ENCODE measurements at places on chromosomes 5 and 9. TPM values are rescaled to one million over a fixed set of nuclear protein-coding genes. Genes with fewer than 3 reads are reported as not detected.

- no peak overlapping the region for H3K27ac ChIP-seq
- no peaks in the 10 kb centered on the region for H3K27me3 ChIP-seq
- H3K4me3 ChIP-seq, result no peak overlapping the region
- peaks cover 3% of the 10 kb centered on the region for H3K36me3 ChIP-seq
Observed at GRCh38 chr5:171990713-171991015, 15.8 kb downstream of the FBXW11 start.

DNA sequence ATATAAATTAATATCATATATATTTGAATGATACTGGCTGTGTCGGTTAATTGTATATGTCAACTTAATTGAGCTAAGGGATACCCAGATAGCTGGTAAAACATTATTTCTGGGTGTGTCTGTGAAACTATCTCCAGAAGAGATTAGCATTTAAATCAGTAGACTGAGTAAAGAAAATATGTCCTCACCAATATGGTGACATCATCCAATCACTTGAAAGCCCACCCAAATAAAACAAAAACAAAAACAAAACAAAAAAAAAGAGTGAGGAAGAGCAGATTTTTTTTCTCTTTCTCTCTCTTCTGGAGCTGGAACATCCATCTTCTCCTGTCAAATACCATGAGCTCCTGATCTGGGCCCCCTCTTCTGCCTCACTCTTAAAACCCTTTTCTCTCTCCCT, 15.7 kb upstream of the CCDC152 start:
- H3K4me1 ChIP-seq, result no peaks in the 10 kb centered on the region
- H3K4me3 ChIP-seq, result no peak overlapping the region
- DNase-seq, result no peak
- H3K27ac ChIP-seq, result no peak overlapping the region
- H3K27me3 ChIP-seq, result no peaks in the 10 kb centered on the region
- no peaks in the 10 kb centered on the region for H3K36me3 ChIP-seq

The RFESD gene
- total RNA-seq, result 0.97 TPM

DNA sequence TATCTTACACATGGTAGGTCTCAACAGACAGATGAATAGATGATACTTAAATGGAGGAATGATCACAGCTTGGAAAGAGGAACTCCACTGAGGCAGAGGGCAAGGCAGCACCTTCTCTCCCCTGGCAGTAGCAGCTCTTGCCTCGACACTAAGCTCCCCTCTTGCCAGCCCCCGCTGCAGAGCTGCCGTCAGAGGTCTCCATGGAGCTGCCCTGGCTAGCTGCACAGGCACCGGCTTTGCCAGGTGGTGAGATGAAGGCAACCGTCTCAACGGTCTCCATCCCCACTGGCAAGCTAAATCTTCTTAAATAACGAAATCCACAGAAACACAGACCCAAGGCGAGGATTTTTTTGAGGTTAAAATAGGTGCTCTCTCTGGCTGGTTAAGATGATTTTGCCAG, 81.2 kb downstream of the CRB2 start:
- DNase-seq, result no peak
- H3K27me3 ChIP-seq, result peaks cover 3% of the 10 kb centered on the region
- H3K27ac ChIP-seq, result no peak overlapping the region
- peaks cover 13% of the 10 kb centered on the region for H3K4me1 ChIP-seq
- peak overlapping the region; percentile 31 for H3K4me3 ChIP-seq
- no peaks in the 10 kb centered on the region for H3K36me3 ChIP-seq

DNA sequence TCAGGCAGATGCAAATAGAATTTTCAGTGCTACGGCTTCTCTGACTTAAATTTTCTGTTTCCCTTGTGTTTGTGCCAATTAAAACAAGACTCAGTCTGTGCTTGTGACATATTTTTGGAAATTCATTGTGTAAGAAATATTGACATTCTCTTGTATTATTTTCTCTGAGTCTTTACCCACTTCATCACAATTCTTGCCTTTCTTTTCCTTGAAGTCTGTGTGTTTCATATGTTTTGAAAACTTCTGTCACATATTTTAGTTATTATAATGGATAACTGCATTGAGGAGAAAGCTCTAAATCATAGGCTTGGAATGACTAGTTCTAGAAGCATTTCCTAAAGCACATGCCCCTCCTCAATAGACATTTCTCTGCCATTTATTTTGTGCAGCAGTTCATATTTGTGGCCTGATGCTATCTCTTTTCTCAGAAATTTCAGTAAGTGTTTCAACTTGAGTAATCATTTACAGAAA, 206.6 kb downstream of the PALM2AKAP2 start:
- H3K4me1 ChIP-seq, result no peaks in the 10 kb centered on the region
- H3K4me3 ChIP-seq, result no peak overlapping the region
- DNase-seq, result no peak
- no peaks in the 10 kb centered on the region for H3K27me3 ChIP-seq
- H3K36me3 ChIP-seq, result no peaks in the 10 kb centered on the region

The MUSK gene
- not detected for total RNA-seq

GRCh38 chr9:20023961-20024571, 235.2 kb upstream of the SLC24A2 start:
- no peak overlapping the region for H3K27ac ChIP-seq
- no peak for DNase-seq
- no peaks in the 10 kb centered on the region for H3K36me3 ChIP-seq
- H3K27me3 ChIP-seq, result peaks cover 5% of the 10 kb centered on the region
- H3K4me3 ChIP-seq, result no peak overlapping the region

The NR2F1-AS1 gene
- 6.4 TPM for total RNA-seq

GRCh38 chr5:95712347-95712958, 18.7 kb upstream of the RHOBTB3 start:
- peaks cover 2% of the 10 kb centered on the region for H3K27me3 ChIP-seq
- DNase-seq, result no peak
- H3K27ac ChIP-seq, result no peak overlapping the region
- no peaks in the 10 kb centered on the region for H3K36me3 ChIP-seq
- H3K4me1 ChIP-seq, result peaks cover 3% of the 10 kb centered on the region
- no peak overlapping the region for H3K4me3 ChIP-seq

DNA sequence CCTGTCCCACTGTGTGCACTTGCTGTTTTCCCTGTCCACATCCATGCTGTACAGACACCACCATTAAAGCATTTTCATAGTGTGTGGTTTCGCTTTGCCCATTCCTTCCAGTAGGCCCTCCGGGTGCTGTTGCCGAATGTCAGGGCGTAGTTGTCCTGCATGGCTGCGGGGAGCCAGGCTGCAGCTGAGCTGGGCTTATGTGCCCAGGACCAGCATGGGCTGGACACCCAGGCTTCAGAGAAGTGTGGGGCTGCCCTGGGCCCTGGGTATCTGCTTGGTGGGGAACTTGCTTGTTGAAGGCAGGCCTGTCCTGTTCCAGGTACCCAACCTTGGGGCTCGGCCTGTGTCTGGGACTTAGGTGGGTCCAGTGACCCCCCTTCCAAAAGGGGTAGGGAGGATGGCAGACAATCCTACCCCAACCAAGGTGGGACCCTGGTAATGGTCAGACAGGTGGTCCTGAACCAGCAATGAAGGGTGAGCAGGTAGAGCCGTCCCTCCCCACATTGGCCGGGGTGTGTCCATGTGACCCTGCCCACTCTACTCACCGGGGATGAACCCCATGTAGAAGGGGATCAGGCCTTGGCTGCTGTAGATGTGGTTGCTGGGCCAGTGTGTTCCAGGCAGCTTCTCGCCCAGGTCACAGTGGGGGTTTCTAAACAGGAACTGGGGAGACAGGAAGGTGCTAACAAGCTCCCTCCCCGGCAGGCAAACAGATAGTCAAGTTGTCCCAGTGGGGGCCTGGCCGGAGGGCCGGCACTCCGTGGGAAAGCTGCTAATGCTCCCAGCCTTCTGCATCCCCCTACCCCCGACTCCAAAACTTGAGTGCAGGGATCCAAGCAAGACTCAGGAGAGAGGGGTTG, 2.8 kb downstream of the TUBB4B start:
- H3K4me1 ChIP-seq, result peaks cover 27% of the 10 kb centered on the region
- no peak for DNase-seq

- H3K4me1 ChIP-seq, result no peaks in the 10 kb centered on the region
- DNase-seq, result no peak
- no peak overlapping the region for H3K27ac ChIP-seq
- H3K4me3 ChIP-seq, result no peak overlapping the region
- no peaks in the 10 kb centered on the region for H3K36me3 ChIP-seq
- H3K27me3 ChIP-seq, result peaks cover 4% of the 10 kb centered on the region
Observed at GRCh38 chr5:35919191-35919590, 19.2 kb downstream of the CAPSL start.

The TMEM215 gene
- total RNA-seq, result 0.18 TPM

DNA sequence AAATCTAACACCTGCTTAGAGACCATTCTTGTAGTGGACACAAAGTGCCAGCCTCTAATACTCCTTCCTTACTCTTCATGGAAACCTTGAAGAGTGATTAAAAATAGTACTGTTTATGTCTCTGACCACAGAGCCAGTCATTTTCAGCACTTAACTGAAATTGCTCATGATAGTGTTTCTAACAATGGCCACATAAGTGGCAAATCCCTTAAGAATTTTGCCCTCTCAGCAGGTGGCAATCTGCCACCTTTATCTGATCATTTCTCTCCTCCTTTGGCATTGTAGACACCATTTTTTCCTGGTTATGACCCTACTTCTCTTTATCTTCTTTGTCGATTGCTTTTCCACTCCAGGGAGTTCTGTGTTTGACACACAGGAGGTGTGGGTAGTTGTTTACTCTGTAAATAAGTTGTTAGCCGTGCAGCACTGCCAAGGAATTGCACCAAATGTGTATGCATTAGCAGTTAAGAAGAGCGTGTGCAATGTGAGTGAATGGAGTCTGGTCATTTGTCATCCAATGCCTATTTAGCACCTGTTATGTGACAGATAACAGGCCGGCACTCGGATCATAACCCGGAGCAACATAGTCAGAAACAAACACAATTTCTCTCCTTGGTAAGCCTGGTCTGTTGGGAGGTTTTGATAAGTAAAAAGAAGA, 36.8 kb upstream of the STARD4 start:
- H3K27me3 ChIP-seq, result peaks cover 10% of the 10 kb centered on the region
- H3K36me3 ChIP-seq, result no peaks in the 10 kb centered on the region
- peaks cover 46% of the 10 kb centered on the region for H3K4me1 ChIP-seq
- no peak for DNase-seq

The BARHL1 gene
- 2.4 TPM for total RNA-seq
